ENCODE measurements at places on chromosomes 2 and 18.

- DNase-seq: no peak
These were observed 5.0 kb upstream of the CNGA3 start for GRCh38 chr2:98341241-98341640.

- DNase-seq: no peak
These were observed 2.0 kb upstream of the ECEL1 start for GRCh38 chr2:232489516-232490220.

- DNase-seq: no peak
These were observed 18.4 kb downstream of the SLC4A3 start for GRCh38 chr2:219645631-219646527.

GRCh38 chr2:126645211-126645618 lies 10.7 kb upstream of the GYPC start:
- DNase-seq: no peak

DNA sequence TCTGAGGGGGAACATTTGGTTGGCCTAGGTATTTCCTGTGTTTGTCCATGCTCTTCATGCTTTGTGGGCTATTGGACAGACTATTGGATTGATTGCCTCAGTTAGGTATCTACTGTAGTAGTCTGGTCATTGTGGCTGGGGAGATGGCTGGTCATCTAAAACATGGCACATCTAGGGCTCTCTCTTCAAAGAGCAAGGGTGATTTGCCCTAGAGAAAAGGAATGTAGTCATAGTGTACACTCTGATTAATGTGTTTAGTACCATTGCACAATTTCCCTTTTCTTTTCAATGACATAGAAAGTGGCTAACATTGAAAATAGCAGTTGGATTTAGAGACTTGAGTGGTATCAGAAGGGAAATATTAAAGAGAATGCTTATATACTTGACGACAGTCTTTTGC lies 114.3 kb downstream of the LCLAT1 start:
- no peak for DNase-seq

DNA sequence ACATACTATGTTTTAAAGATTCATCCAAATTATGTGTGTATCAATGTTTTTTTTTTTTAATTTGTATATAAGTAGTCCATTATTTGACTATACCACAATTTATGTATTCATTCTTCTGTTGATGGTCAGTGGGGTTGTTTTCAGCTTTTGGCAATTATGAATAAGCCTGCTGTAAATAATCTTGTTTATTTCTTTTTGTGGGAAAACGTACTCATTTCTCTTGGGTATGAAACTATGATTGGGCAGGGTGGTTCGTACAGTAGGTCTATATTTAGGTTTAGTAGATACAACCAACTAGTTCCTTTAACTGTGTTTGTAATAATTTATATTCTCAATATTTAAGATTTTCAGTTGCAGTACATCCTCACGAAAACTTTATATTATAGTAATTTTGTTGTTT lies 329.2 kb downstream of the LPIN1 start:
- no peak for DNase-seq

DNA sequence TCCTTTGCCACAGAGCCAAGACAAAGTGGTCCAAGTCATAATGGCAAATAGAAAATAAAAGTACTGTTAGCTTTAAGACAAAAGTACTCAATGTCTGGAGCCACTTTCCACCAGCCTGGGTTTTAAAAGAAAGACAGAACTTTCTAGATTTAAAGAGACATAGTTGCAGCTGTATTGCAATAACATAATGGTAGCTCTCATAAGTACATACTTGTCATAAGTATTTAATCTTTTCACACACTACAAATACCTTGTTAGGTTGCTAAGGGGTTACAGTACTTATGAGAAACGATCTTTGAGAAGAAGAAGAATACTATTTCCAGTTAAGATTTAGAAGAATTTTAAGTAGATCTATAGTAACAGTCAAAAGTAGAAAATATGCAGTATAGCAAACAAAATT lies 28.9 kb upstream of the AQP4 start:
- no peak for DNase-seq

GRCh38 chr2:48482313-48482712 lies 47.6 kb upstream of the STON1 start:
- no peak for DNase-seq

- DNase-seq: no peak
These were observed 215.4 kb downstream of the ZNF521 start for GRCh38 chr18:25136416-25137196.

- DNase-seq: no peak
These were observed 348.8 kb upstream of the GULP1 start for GRCh38 chr2:187942876-187943275.

GRCh38 chr2:23803965-23804542 lies 122.9 kb downstream of the ATAD2B start:
- no peak for DNase-seq

DNA sequence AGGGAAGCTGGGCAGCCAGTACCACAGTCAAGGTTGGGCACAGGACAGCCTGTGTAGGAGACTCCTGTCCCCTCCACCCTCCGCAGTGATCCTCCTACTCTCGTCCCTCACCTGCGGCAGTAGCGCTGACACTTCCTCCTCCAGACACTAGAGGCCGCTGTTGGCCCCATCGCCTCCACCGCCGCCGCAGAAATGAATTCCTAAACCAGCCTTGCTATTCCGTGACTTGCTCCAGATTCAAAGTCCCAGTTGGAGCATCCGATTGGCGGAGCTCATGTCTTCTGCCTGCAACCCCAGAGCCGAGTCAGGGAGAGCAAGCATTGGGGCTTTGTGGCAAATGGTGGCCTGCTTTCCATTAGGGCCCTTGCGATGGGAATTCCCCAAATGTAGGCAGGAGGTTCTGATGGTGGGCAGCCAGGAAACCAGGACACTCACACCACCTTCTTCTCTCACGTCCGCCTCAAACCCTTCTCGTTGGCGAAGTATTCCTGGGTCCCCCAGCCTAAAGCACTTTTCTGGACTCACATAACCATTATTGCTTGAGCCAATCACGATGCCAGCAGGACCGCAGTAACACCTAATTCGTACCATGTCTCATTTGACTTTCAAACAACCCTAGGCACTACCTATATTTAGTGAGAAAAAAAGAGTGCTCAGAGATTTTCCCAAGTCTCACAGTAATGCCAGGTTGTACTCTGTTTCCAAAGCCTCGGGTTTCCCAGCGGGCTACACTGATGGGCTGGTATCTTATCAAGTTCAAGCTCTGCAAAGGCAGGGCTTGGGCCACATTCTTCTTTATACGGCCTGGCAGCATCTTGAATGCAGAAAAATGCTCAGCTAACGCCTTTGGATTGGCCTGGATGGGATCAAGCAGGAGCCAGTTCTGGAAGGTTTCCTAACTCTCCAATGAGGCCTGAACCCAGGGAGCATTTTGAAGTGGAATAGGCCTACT lies 1.2 kb upstream of the DNAJB2 start:
- DNase-seq: peak; percentile 37

DNA sequence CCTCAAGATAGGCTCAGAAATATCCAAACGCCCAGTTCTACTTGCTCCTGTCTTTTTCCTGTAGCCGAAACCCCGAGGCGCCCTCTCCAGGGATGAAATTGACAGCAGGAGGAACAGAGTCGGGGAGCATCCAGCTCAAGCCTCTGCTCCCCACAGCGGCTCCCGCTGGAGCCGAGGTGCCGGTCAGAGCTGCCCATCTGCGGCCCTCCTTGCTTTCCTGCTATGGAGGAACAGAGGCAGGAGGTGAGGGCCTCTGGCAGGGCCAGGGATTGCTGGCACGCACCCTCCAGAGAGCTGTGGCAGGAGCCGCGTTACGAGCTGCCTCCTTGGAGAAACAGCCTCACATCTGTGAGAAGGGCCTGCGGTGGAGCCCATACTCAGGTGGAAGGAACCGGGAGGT lies 172.1 kb downstream of the RNF144A start:
- no peak for DNase-seq

DNA sequence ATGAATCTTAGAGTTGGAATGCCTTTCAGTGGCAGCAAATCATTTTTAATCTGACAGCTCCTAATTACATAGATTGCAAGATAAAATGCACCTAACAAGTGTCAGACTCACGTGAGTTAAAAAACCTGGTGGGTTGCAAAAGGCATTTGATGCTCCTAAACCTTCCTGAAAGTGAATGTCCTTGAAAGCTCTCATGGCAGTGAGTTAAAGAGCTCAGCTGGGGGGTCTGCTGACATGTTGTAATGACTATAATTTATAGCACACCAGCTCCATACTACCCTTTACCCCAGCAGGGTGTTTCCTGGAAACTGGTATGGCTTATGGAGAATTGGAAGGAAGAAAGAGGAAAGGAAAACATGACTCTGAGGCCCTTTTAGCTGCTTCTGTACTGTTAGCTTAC lies 91.9 kb upstream of the CAVIN2 start:
- no peak for DNase-seq

DNA sequence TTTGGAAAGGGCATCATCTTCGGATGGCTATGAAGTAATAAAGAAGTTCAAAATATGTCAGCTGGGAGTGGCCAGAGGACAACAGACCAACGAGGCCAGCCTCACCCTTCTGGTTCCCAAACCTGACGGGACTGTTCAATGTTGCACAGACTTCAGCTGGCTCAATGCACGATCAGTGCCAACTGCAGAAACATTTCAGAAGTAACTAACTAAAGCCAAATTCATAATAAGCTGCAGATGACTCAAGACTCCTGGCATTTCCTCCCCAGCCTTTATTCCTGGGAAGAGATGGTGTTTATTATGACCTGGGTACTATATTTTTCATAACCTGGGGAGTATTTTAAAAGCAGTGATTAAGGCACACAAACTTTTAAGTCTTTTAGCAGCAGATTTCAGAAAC lies 3.8 kb upstream of the ATP6V1C2 start:
- no peak for DNase-seq

DNA sequence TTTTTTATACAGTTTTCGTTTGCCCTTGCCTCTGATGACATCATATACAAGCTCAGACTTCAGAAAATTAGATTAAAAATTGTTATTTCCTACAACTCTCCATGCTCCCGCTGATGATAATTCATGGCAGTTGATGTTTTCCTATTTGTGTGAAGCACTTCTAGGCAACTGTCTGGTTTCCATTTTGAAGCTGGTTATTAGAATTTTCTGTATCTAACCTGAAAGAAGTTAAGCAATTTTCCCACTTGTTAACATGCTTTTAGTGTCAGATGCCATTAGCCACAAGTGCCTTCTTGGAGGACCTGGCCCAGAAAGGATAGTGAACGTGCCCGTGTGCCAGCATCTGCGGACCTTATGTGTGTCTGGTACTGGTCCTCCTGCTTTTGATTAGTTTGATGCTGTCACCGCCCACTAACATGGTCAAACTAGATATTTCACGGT lies 347.6 kb upstream of the RAB12 start:
- DNase-seq: no peak

DNA sequence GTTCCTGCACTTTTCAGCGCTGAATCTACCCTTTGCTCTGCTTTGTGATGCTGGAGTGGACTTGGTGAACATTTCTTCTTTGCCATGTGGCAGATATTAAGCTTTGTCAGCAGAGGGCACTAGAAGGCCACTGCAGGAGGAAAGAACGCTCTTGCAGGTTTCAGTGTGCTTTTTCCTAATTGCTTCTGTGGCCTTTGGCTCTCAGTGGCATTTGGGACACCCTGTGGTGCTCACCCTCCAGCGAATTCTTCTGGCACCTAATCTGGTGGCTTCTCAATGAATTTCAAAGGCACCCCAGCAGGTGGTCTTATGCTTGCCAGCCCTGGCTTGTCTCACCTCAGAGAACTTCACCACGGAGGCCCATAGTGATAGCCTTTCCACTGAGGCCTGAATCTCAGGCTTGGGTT lies 146.7 kb downstream of the MYO3B start:
- no peak for DNase-seq
